ENCODE measurements at places on chromosomes 6 and 20. TPM values are rescaled to one million over a fixed set of nuclear protein-coding genes. Genes with fewer than 3 reads are reported as not detected.

- ATAC-seq, result no peak
Measured at GRCh38 chr6:81534934-81535465, 217.5 kb downstream of the TENT5A start.

DNA sequence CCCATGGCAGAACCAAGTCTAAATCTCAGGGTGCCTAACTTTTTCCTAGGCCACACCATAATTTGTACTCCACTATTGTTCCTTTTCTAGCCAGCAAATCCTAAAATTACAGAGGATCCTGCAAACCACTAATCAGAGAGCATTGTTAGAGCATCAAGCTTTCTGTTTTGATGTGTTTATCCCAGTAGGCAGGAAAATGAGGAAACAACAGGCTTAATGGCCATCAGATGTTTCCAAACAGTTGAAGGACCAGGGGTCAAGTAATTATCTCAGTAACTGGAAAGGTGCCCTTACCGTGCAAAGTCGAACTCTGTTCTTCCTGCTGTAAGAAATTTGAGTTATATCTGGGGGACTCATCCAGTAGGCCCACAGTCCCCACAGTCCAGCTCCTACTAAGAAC lies 58.7 kb downstream of the RALY start:
- ATAC-seq, result no peak

GRCh38 chr6:42394881-42395620 lies 56.7 kb downstream of the TRERF1 start:
- ATAC-seq, result peak; percentile 42

KHDC1 gene
- 0.88 TPM for total RNA-seq

DNA sequence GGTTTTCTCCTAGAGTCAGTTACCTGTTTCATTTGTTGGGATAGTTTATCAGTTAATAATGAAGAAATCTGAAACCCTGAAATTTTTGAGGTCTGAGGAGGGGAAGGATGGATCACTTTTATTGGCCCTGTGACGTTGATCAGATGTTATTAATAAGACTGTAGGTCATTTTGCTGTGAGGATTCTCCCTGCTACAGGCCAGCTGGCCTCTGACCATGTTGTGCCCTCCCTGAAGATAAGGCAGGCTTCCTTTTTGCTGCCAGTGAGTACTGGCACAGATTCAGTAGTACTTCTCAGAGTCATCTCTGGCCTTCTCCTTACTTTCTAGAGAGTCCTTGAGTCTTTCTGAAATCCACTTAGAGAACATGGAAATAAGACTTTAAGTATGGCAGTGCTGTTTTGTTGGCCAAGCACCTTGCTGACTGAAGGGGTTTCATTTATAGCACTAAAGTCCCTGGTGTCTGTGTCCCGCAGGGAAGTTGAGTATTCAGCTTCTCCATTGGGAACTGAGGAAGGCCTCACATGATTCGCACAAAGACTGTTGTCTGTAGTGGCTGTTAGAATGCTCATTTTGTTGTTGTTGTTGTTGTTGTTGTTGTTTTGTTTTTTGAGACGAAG lies 202.6 kb downstream of the DTNBP1 start:
- ATAC-seq, result no peak

DNA sequence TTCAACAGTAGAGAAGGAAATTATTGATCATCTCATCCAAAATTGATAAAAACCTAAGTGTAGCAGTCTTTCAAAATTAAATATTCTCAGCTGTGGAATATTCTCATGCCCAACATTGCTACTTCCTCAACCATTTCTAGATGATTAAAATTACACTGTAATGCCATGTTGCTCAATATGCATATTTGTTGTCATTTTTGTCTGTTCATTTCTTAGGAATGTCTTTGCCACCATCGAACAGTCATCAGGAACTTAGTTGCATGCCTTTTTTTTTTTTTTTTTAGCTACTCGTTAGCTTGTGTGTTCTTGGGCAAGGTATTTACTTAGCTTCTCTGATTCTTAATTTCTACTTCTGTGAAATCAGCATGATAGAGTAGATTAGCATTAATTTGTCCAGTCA lies 188.6 kb downstream of the DTNBP1 start:
- ATAC-seq, result no peak

- no peak for ATAC-seq
Measured at GRCh38 chr6:90569223-90569622, 17.6 kb downstream of the MAP3K7 start.

DNA sequence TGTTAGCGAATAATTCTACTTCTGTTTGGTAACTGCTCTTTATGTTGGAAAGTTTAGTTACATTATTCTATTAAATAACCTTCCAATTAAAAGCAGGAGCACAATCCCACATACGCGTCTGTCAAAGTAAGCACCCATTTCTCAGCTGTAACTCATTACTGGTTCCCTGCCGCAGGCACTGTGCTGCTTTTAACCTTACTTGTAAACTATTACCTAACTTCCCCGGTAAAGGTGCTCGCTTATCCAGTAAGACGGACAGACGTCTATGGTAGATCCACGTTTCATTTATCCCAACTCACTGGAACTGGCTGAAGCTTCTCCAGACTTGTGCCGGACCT lies 529 bp upstream of the ENPP4 start:
- ATAC-seq, result peak; percentile 13

DNA sequence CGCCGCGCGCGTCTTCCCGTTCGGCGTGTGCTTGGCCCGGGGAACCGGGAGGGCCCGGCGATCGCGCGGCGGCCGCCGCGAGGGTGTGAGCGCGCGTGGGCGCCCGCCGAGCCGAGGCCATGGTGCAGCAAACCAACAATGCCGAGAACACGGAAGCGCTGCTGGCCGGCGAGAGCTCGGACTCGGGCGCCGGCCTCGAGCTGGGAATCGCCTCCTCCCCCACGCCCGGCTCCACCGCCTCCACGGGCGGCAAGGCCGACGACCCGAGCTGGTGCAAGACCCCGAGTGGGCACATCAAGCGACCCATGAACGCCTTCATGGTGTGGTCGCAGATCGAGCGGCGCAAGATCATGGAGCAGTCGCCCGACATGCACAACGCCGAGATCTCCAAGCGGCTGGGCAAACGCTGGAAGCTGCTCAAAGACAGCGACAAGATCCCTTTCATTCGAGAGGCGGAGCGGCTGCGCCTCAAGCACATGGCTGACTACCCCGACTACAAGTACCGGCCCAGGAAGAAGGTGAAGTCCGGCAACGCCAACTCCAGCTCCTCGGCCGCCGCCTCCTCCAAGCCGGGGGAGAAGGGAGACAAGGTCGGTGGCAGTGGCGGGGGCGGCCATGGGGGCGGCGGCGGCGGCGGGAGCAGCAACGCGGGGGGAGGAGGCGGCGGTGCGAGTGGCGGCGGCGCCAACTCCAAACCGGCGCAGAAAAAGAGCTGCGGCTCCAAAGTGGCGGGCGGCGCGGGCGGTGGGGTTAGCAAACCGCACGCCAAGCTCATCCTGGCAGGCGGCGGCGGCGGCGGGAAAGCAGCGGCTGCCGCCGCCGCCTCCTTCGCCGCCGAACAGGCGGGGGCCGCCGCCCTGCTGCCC lies 1.1 kb downstream of the SOX4 start:
- peak; percentile 39 for ATAC-seq

- no peak for ATAC-seq
Measured at GRCh38 chr20:11676630-11677287, 240.9 kb upstream of the BTBD3 start.

BFSP1 gene
- 1.3 TPM for total RNA-seq

DNA sequence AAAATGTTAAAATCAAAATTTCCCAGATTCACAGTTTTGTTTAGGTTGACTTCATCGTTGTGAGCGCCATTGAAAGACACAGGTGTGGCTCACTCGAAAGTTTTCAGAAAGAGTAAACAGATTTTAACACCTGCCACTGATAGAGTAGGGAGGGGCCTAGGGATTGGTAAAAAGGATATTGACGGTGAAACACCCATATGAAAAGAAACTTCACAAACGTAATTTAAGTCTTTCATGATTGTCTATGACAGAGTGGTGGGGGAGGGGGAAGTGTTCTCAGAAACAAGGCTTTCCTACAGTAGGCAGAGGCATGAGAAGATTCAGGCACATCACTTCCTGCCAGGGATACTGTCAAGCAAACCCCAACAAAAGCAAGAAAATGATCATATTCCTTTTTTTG lies 101.4 kb downstream of the PERP start:
- ATAC-seq, result no peak
